ENCODE measurements at places on chromosomes 12 and 14.
A peak's percentile ranks its signal among the peaks of the same experiment; 100 is the strongest.

DNA sequence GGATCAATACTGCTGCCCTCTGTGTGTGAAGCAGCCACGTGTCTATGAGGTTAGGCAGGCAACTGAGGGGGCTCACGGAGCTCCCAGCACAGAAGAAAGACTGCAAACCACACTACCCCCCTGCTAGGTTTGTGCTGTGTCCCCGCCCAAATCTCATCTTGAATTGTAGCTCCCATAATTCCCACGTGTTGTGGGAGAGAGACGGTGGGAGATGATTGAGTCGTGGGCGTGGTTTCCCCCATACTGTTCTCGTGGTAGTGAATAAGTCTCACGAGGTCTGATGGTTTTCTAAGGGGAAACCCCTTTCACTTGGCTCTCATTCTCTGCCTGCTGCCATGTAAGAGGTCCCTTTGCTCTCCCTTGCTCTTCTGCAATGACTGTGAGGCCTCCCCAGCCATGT lies 68.6 kb downstream of the ACTN1 start:
- DNase-seq = no peak

DNA sequence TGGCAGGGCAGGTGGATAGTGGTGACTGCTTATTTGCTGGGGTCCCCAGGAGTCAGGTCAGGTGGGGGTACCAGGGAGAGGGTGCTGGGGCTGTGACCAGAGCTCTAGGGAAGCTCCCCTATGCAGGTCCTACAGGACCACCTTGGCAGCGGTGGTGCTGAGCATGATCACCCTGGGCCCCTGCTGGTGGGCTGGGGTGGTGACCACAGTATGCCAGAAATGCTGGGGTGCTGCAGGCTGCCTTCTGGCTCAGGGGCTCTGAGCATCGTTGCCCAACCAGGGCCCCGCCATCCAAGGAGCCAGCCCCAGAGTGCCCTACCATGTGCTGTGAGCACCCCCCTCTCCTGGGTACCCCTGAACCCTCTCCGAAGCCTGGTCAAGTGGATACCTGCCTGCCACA lies 17.5 kb upstream of the NUDT14 start:
- DNase-seq = no peak

GRCh38 chr12:7073946-7074345 lies 13.4 kb downstream of the C1S start:
- DNase-seq = no peak

- no peak for DNase-seq
These were observed 44.4 kb upstream of the GSG1 start for GRCh38 chr12:13147688-13148484.

- DNase-seq = no peak
These were observed 224.6 kb upstream of the CRY1 start for GRCh38 chr12:107317751-107318555.

GRCh38 chr14:104680056-104680805 lies 9.2 kb upstream of the INF2 start:
- DNase-seq = peak; percentile 48

- DNase-seq = no peak
These were observed 495 bp downstream of the ADIPOR2 start for GRCh38 chr12:1691123-1692007.

GRCh38 chr14:68828698-68829097 lies 35.8 kb upstream of the ZFP36L1 start:
- no peak for DNase-seq

- no peak for DNase-seq
These were observed 3.2 kb downstream of the AKAP5 start for GRCh38 chr14:64468451-64468850.

DNA sequence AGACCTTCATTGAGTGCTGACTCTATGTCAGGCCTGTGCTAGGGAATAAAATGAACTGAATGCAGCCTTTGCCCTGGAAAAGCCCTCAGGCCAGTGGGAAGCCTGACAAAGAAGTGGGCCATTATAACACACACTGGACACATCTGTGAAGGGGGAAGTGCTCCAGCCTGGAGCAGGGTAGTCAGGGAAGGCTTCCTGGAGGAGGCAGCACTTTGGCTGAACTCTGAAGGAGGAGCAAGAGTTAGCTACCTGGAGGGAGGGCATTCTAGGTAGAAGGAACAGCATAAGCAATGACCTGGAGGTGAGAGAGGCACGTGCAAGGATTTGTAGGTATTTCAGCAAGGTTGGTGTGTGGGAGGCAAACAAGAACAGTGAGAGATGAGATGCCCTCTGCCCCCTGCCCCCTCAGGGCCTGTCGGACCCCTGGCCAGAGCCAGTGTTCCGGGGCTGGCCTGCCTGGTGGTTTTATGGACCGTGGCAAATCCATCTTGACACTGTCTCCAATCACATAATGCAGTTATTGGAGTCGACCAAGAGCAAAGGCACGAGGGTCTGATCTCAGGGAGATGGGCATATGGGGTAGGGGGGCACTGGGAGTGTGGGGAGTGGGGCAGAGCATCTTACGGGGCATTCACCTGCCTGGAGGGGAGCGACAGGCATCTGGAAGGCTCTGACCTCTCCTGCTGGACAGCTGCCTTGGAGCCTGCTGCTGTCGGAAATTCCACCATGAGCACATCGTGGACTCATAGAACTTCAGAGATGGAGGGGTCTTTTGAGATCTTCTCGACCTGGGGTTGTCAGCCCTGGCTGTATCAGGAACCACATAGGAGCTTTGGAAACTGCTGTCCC lies 2.7 kb upstream of the FAM222A start:
- no peak for DNase-seq

GRCh38 chr12:113347-113746 lies 46.8 kb downstream of the IQSEC3 start:
- no peak for DNase-seq

DNA sequence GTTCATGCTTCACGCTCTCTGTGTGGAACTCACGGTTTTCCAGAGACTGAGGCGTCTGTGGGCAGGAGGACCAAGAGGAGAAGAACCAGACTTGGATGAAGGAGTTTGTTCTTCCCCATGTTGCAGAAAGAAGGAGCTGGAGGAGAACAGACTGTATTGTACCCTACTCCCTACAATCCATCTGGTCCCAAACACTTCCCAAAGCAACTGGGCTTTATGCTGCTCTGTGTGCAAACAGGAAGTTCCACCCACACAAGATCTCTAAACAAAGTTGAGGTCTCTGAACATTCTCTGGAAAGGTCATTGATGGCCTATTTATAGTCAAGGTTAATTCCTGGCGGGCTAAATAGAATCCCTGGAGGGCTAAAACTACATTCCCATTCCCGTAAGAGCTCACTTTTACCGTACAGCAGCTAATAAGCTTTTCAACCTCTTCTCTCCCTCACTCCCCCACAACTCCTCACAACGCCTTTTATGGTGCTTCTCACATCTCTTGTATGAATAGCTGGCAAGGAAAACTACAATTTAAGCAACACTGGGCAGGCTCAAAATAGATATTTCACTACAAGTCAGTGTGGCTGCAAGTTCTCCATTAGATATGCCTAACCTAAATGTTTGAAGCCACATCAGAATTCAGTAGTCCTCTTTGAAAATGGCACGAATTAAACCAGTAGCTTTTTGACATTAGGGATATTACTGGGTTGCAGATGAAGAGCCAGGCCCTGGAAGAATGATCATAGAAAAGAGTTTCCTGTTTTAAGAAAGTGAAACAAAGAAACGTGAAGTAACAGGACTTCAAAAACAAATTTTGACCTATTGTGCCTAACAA lies at the start of gene A2M:
A2M (minus strand) TSS at position 189 of the 829 bp plus-strand sequence; CDS start at position 119, 70 bp downstream.
- no peak for DNase-seq

- DNase-seq = no peak
These were observed 7.6 kb upstream of the SDSL start for GRCh38 chr12:113414519-113415038.

- no peak for DNase-seq
These were observed 80.6 kb upstream of the ETV6 start for GRCh38 chr12:11568762-11569478.

DNA sequence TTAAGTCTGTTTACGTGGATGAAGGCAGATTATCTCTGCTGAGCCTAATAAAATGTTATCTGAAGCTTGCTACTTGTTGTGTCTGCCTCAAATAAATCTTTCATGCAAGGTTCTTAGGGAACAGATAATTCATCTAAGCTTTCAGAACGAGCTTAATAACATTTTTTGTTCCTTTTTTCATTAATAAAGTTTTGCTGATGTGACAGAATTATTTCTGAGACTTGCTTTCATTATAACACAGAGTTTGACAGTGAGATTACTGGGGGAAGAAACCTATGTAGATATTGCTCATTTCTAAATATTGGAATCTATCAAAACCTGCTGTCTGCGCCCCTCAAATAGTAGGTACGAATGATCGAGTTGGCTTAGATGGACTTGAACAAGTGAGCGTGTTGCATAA lies 948.7 kb upstream of the SEL1L start:
- no peak for DNase-seq

DNA sequence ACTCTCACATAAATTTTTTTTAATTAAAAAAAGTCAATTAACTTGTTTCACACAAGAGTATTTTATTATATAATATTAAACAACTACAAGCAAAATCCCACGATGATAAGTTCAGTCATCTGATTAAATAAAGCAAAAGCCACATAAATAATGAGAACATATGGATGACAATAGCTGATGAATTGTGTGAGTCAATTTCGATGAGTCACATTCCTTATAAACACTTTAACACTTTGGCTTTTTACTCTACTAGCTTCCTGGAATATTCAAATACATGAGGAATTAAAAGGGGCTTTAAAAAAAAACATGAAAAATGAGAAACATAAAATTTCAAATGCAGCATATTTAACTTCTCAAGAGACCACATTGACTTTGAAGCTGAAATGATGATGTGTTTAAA lies 95.3 kb downstream of the BCAT1 start:
- DNase-seq = no peak

DNA sequence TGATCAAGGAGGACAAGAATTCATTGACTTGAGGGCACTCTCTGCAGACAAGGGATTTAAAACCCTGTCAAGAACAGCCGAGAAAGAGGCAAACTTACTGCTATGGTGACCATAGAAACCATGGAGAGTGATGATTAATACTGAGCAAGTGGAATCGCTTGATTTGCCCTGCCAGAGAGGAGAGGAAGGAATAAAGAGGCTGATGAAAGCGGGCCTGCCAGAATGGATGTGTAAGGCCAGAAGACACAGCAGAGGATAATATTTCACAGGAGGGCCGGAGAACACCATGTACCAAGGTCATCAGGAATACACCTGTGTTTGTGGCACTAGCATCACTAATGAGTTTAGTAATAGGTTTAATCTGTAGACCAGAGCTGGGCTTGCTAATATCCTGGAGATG lies 221.8 kb upstream of the DCN start:
- peak; percentile 31 for DNase-seq

DNA sequence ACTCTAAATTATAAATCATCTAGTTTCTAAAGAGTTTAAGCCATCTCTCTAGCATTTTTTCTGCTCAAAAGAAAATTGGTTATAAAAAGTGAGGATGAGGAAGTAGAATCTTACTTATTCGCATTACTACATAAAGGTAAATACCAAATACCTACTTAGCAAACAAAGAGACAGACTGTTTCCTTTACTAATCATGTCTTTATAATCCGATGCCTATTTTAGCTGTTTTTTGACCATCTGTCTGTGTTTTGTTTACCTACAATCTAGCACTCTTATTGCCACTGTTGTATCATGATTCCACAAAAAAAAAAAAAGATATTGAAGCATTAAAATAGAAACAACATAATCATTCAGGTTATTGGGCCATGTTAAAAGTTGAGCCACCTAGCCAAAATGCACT lies 396.2 kb downstream of the PAWR start:
- DNase-seq = no peak

- DNase-seq = no peak
These were observed 93.1 kb upstream of the EVL start for GRCh38 chr14:99971941-99972747.

DNA sequence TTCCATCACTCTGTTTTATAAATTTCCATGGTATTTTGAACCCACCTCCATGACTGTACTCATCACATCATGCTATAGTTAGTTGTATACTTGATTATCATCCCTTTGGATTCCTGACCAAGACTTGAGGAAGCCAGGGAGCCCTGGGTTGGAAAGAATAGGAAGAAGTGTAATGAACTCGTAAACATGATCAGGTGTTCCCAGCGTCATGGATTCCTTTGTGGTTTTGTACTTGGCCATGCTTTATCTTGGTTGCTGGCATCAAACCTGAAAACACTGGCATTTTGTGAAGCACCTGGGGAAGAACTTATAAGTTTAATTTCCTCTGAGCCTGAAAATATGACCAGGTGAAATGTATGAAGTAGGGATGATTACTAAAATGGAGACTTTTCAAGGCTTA lies 76.4 kb downstream of the CHST11 start:
- DNase-seq = no peak

DNA sequence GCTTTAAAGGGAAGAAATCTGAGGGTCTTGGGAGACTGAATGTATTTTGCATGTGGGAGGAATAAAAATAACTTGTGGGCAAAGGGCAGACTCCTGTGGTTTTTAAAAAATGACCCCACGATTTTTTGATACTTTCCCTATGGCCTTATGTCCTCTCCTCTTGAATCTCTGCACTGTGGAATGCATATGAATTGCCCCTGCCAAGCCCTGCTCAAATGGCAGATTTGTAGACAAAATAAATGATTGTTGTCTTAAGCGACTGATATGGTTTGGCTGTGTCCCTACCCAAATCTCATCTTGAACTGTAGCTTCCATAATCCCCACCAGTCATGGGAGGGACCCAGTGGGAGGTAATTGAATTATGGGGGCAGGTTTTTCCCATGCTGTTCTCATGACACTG lies 223.8 kb downstream of the DACT1 start:
- DNase-seq = no peak

- DNase-seq = no peak
These were observed 85.1 kb downstream of the TMEM30B start for GRCh38 chr14:61196034-61196433.

- DNase-seq = peak; percentile 9
These were observed 1765.0 kb upstream of the FLRT2 start for GRCh38 chr14:83764656-83765599.

GRCh38 chr14:34098045-34098984 lies 147.4 kb upstream of the EGLN3 start:
- DNase-seq = no peak

GRCh38 chr14:103820382-103820781 lies 27.0 kb downstream of the PPP1R13B start:
- DNase-seq = no peak

DNA sequence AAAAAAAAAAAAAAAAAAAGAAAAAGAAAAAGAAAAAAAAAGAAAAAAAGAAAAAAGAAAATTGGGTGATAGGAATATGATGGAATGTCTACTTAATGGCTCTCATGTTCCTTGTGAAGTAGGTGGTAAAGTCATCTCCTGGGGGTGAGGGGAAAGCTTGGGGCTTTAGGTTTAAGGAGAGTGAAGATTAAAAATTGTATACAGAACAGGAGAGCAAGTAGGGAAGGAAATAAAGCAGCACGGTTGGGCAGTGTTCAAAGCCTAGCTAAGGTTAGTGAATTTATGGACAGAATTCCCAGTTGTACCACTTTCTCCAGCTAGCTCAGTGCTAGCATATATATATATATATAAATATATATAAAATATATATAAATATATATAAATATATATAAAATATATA lies 40.0 kb upstream of the SLC2A13 start:
- no peak for DNase-seq

GRCh38 chr14:50237427-50237826 lies 6.0 kb upstream of the SOS2 start:
- no peak for DNase-seq

Data from kidney epithelial cell (primary cell).